HL-60 (cell line): ENCODE measurements at places on chromosomes 7 and 10.

GRCh38 chr10:112288486-112288885 is 5.3 kb downstream of the TECTB start:
- no peak for DNase-seq

DNA sequence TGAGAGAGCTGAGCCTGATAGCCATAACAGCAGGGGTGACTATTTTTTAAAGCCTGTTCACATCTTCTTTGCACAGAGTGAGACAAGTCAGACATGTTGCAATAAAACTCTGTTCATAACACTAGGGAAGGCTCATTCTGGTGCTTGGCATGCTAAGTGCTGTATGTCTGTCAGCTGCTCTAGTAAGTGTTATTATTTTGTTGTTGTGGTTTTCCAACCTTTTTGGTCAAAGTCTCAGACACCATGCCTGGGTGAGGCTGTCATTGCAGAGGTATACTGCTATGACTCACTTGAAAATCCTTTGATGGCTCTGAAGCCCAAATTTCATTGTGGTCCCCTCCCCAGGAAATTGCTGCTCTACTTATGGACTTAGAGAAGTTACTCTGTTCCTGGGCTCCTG is 129.7 kb downstream of the ADRA2A start:
- no peak for DNase-seq

DNA sequence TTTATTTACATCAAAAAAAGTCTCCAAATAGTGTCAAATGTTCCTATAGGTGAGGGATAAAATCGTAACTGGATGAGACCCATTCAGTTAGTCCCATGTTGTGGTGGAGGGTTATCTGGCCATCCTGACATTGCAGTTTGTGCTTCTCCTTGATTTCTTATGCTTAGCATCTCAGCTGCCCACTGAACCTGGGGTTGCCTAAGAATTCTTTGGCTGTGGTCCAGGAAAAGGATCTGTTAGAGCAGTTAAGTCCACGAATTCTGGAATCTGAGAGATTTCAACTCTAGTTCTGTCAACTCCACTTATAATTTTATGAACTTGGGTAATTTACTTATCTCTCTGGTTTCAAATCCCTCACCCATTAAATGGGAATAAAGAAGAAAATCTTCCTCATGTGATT is 1673.4 kb downstream of the REEP3 start:
- no peak for DNase-seq

GRCh38 chr7:78311181-78311580 is 512.6 kb downstream of the PHTF2 start:
- DNase-seq = no peak

DNA sequence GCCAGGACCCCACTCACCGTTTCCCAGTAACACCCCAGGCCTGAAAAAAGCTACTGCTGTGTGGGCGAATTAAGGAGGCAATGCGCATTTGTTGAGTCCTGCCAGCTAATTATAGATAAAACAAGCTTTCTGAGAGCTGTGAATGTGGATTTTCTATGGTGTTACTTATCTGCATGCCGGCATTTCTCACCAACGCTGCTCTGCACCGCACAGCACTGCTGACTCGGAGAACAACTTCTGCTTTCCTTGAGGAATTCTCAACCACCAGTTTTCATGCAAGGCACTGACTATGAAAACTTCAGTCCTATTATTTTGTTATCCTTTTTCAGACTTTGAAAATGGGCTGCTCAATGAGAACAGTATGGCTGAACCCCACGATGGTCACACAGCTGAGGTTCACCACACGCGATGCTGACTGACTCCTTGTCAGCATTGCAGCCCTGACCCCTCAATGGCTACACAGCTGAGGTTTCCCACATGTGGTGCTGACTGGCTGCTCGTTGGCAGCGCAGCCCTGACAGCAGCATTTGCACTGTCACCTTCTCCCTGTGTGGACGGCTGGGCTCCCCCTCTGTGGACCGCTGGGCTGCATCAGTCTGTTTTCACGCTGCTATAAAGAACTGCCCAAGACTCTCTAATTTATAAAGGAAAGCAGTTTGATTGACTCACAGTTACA is 190.6 kb downstream of the DIP2C start:
- no peak for DNase-seq

- DNase-seq = no peak
Observed at GRCh38 chr10:851901-852300, 79.6 kb downstream of the LARP4B start.

- DNase-seq = no peak
Observed at GRCh38 chr10:22698941-22699440, 15.4 kb downstream of the PIP4K2A start.

- DNase-seq = no peak
Observed at GRCh38 chr7:13821152-13821787, 168.2 kb downstream of the ETV1 start.

DNA sequence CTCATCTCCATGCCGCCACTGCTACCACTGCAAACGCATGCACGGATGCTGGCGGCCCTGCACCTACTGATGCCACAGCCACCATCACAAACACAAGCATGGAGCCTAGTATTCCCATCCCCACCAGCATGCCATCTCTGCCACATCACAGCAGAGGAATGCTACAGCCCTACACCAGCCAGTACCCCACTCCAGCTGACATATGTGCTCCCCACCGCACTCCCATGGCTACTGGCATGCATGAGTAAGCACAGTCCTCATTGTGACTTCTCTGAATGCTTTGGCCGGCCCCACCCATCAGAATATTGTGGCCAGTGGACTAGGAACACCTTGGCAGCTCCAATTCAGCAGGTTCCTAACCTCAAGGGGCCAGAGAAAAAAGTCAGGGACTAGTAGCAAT is 705.5 kb downstream of the POM121L12 start:
- no peak for DNase-seq

DNA sequence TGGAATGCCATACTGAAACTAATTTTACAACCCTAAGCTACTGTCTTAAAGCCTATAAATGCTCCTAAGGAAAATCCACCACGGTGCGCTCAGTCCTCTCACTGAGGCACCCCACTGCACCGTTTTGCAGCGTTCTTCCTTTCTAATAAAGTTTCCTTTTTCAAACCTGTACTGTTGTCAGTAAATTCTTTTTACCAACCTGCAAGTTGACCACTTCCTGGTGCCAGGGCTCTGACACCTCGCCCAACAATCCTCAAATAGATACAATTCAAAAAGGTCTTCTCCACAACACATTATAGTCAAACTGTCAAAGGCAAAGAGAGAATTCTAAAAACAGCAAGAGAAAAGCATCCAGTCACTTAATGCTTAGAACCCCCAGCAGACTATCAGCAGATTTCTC is 42.8 kb downstream of the HERPUD2 start:
- DNase-seq = no peak

DNA sequence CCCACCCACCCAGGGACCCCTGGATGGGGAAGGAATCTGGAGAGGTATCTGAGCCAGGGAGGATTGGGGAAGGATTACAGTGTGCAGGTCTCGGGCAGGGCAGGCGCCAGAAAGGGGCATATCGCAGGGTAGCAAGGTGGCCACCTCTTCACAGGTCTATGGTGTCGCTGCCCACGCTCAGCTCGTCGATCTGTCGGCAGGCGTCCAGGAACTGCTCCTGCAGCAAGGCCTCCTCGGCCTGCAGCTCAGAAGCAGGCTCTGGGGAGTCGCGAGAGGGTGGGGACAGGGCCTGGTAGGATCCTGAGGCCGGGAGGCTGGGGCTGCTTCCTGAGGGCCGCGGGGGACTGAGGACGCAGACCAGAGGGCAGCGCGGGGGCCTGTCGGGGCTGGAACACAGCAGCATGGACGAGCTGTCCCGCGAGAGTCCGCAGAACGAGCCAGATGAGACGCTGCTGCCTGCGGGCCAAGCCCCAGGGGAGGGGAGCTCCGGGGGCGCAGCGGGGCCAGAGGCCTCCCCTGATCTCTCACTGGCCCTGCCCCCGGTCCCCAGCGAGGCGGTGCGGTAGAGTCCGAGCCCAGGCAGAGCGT is 7.1 kb upstream of the RBM28 start:
- no peak for DNase-seq

GRCh38 chr10:60296073-60296472 is 93.6 kb downstream of the ANK3 start:
- DNase-seq = no peak

DNA sequence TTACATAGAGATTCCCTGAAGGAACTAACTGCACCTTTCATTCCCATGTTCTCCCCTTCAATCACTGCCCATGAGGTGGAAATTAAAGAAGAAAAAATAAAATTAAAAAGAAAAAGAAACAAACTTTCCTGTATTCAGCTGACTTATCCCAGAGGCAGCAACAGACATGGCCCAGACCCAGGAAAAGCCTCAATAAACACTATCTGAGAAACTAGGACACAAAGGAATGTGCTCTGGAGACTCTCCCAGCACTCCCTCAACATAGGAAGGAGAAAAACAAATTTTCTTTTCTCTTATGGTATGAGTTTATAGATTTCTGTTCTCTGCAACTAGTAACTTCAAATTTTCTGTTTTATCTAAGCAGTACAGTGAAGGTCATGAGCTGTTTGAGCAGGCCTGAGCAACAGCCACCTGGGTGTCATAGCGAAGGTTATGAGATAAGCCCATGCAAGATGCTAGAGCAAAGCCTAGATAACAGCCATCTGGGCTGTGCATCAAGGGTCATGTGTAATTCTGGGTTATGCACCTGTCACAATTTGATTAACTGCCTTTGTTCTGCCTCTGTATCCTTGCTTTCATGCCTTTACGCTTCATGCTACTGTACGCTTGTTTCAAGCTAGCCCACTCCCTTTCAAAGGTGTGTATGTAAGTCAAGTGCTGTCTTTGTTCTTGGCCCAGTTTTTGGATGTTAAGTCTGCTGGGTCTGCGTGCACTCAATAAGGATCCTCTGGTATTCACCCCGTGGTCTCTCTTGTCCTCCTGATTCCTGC is 11.0 kb upstream of the OR6B1 start:
- DNase-seq = no peak

GRCh38 chr10:127148066-127148932 is 48.1 kb downstream of the INSYN2A start:
- DNase-seq = no peak

GRCh38 chr7:129101746-129102145 is 42.8 kb upstream of the TSPAN33 start:
- DNase-seq = no peak
